ENCODE measurements at places on chromosomes 1 and 21.

GRCh38 chr21:15401331-15401730 lies 328.5 kb upstream of the USP25 start:
- DNase-seq, result no peak

- no peak for DNase-seq
Observed at GRCh38 chr1:29638281-29638680, 402.0 kb downstream of the PTPRU start.

- DNase-seq, result no peak
Observed at GRCh38 chr1:65758128-65758527, 34.6 kb upstream of the PDE4B start.

- no peak for DNase-seq
Observed at GRCh38 chr1:70503358-70503757, 92.3 kb downstream of the CTH start.

DNA sequence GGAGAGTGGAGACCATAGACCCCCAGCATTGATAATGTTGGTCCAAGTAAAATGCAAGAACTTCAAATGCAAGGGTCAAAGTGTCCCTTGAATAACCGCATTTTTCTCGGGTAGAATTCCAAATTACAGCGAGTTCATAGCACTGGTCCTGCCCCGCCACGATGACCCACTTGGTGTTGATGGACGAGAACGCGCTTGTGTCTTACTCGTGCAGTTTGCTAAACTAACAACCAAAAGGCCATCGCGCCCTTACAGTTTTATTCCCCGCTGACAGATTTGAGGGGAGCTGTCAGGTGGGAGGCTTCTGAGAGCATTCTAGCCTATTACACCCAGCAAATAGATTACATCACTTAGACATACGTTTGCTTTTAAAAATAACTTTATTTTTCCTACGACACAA lies 17.3 kb upstream of the TSPEAR start:
- no peak for DNase-seq

GRCh38 chr1:54624466-54625464 lies 1.4 kb upstream of the FAM151A start:
- DNase-seq, result no peak

GRCh38 chr1:185453496-185454192 lies 136.6 kb upstream of the IVNS1ABP start:
- no peak for DNase-seq

- DNase-seq, result no peak
Observed at GRCh38 chr1:179807691-179808485, 64.8 kb downstream of the FAM163A start.

DNA sequence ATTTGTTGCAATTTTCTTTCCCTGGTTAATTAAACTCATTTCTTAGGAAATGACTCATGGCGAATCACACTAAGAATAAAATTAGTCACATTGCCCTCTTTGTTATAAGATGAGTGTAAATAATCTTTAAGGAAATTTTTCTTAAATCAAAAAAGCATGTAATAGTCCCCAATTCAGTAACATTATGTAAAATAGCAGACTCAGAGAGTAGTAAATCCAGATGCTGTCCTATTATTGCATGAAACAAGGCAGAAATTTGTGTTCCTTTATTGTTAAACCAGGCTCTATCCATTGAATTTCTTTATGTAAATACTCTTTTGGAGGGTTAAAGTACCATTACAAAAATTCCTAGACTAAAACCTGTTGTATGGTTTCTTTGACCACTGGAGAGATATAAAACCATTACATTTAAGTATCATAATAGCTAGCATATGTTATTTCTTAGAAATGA lies 154.5 kb upstream of the C1orf87 start:
- DNase-seq, result no peak

- DNase-seq, result no peak
Observed at GRCh38 chr1:237877631-237878030, 13.1 kb downstream of the ZP4 start.

DNA sequence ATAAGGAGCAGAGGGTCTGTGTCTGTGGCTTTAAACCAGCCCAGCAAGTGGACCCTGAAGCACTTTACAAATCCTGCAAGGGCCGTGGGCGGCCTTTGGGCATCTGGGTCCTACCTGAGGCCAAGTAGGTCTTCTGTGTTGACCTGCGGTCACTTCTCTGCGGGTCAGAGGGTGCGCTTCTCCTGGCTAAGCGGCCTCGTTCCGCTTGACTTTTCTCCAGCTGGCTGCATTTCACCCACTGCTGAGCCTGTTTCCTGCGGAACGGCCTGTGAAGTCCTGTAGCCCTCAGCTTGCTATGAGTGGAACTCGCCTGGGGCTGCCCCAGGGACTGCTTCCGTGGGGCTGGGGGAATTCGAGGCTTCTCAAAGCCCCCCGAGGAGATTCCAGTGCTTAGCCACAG lies 43.3 kb downstream of the SLC37A1 start:
- no peak for DNase-seq

- DNase-seq, result no peak
Observed at GRCh38 chr1:209354840-209355165, 228.7 kb upstream of the CAMK1G start.

DNA sequence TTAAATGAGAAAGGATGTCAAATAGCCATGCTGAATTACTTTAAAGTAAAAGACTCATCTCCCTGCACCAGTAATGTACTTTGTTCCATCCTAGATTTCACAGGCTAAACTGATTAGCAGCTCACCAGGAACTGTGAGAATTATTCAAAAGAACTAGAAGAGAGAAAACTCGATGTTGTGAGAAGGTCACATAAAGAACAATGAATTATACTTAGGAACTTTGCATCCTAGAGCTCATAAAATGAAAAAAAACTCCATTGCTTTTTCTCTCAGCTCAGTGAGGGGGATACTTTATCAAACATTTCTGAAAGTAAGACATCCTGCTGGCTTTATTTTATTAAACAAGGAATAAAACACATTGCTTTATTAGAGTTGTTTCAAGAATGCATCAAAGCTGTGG lies 278.5 kb downstream of the MRPL39 start:
- DNase-seq, result no peak

- DNase-seq, result no peak
Observed at GRCh38 chr1:9093091-9093490, 23.7 kb upstream of the SLC2A5 start.

GRCh38 chr1:162372159-162373071 lies 4.2 kb downstream of the SPATA46 start:
- no peak for DNase-seq

DNA sequence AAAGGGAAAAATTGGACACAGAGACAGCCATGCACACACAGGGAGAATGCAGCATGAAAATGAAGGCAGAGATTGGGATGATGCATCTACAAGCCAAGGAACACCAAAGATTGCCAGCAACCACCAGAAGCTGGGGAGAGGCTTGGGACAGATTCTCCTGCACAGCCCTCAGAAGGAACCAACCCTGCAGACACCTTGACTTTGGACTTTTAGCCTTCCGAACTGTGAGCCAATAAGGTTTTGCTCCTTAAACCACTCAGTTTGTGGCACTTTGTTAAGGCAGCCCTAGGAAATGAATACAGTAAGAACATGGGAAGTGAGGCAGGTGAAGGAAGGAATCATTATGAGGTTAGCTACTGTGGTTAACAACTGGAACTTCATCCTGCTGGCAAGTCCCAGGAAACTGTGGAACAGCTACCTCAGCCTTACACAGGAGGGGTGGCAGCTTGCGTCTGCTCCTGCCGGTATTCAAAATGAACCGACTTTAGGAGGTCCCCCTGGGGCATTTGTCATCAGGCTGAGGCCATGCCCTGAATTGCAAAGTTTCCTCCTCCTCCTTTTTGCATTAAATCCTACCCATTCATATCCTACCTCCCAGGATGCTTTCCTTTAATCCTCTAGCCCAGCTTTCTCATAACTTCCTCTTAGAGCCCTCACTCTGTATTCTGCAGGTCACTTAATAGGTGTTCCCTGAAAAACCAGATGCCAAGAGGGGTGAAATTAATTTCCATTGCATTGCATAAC lies 15.4 kb downstream of the CD247 start:
- DNase-seq, result no peak

DNA sequence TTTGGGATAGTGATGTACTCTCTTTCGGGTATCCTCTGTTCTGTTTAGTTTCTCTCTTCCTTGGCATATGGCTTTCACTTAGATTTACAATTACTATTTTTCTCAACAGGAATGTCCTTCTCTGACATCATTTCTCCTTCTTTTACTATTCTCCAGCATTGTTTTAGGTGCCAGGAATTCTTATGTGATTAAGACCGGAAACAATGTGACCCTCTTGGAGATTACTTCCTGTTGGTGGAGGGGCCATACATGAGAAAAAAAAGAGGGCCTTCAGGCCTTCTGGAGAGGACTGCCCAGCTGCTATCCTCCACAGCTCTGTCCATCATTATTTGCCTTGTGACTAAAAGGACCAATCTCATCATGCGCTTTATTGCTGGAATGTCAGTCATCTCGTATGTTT lies 50.4 kb upstream of the ADAMTS5 start:
- DNase-seq, result no peak

- DNase-seq, result no peak
Observed at GRCh38 chr1:53696571-53696970, 42.4 kb downstream of the GLIS1 start.

- no peak for DNase-seq
Observed at GRCh38 chr1:67429011-67429527, 1.1 kb downstream of the SERBP1 start.

- no peak for DNase-seq
Observed at GRCh38 chr1:43878854-43879253, 54.7 kb upstream of the ARTN start.

DNA sequence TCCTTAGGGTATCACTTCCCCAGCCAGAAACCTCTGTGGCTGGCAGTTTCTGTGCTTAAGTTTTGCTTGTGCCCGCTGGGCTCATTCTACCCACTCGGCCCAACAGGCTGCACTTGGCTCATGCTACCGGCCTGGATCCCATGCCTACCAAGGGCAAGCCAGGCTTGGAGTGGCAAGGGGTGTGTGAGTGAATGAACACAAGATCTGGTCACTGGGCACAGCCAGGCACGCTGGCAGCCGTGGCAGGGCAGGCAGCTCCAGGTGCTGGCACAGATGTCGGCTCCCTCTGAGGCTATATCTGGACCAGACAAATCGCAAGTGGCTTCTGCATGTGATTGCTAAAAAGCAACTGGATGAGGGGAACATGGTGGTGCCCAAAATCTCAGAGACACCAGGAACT lies 740.5 kb upstream of the B3GALT2 start:
- no peak for DNase-seq

DNA sequence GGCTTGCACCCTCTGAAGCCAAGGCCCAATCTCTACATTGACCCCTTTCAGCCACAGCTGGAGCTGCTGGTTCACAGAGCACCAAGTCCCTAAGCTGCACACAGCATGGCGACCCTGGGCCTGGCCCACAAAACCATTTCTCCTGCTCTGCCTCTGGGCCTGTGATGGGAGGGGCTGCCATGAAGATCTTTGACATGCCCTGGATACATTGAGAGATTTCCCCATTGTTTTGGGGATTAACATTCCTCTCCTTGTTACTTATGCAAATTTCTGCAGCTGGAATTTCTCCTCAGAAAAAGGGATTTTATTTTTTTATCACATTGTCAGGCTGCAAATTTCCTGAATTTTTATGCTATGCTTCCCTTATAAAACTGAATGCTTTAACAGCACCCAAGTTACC lies 235.8 kb downstream of the COL11A1 start:
- DNase-seq, result no peak

DNA sequence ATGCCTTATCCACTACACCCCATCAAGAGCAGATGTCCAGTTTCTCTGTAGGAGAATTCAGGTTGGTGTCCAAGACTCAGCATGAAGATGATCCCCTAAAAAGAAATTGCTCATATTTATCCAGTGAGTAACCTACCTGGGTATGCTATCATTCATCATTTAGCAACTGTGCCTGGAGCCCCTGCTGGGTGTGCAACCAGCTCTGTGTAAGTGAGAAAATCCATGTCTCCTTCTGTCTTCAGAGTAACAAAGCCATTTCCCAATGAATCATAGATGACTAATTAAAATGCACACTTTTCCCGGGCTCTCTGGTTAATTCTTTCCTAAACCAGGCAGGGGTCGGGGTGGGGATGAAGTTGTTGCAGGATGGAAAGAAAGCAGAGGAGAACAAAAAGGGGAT lies 35.8 kb downstream of the OLFML3 start:
- no peak for DNase-seq

GRCh38 chr1:204151552-204152309 lies at the start of gene ETNK2:
TSS of gene ETNK2 (minus strand) at chr1:204152044. CDS start at chr1:204151852, 192 bp downstream.
- no peak for DNase-seq

GRCh38 chr1:43011020-43011419 lies 52.4 kb upstream of the SLC2A1 start:
- DNase-seq, result no peak

DNA sequence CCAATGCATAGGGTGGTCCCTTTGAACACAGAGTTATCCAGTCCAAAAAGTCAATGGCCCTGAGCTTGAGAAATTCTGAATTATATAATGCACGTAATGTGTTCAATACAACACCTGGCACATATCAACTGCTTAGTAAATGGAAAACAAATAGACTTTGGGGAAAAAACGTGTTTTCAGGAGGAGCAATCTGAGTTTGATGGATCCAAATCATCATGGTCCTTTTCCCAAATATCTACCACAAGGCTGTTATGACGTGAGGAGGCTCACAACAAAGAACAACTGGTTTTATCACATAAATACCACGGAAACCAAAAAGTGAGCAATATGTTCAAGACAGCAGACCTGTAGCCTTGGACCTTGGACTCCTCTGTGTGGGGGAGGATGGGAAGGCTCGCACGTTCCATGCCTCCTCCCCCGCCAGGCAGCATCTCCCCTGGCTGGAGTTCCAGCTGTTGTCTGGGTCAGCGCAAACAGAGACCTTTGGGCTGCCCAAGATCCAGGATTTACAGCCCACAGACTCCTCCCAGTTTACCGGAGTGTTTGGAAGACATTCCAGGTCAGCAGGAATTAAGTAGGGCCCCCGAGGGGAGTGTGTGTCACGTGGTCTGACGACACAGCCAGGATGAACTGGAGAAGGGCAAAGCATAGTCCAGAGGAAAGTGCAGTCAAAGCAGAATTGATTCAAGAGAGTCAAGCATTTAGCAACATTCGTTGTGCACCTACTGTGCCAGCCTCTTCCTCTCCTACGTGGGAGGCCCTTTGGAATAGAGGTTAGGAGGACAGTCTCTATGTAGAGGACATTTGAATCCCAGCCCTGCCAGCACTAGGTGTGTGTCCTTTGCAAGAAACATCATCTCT lies 32.2 kb upstream of the MED18 start:
- DNase-seq, result no peak

GRCh38 chr1:93328809-93329760 lies 16.6 kb upstream of the DR1 start:
- no peak for DNase-seq

Measured in SIG-M5 (cell line).